ENCODE measurements at places on chromosomes 13 and 19. TPM values are rescaled to one million over a fixed set of nuclear protein-coding genes. Genes with fewer than 3 reads are reported as not detected.

The ZNF837 gene
- 1.1 TPM for total RNA-seq

The EFNA2 gene
- total RNA-seq = 4.1 TPM

The FXYD7 gene
- total RNA-seq = 1.1 TPM

DNA sequence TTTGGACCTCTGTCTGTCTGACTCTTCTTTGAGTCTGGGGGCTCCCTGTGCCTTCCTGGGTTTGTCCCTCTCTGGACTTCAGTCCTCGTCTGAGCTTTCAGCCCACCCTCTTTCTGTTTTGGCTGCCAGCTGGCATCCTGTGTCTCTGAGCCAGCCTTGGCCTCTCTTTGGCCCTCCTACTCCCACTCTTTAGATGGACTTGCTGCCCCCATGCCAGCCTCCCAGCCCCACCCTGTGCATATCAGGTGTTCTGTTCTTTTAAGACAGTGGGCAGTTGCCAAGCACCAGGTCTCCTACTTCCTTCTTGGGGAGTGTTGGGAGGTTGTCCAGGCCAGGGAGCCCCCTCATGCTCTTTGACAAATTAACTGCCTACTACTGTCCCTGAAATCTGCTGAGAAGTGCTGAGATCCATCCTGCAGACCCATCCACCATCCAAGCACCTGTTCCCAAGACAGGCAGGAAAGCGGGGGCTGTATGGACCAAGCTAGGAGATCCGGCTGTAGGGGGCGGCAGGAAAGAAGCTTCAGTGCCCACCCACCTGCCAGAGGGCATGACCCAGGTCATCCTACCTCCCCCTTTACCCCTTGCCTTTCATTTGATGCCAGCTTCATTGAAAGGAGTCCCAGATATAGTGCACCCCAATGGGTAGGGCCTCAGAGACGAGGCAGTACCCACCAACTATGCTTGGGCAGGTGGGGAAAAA is 9.6 kb downstream of the CIC start:
- no peak for ATAC-seq

DNA sequence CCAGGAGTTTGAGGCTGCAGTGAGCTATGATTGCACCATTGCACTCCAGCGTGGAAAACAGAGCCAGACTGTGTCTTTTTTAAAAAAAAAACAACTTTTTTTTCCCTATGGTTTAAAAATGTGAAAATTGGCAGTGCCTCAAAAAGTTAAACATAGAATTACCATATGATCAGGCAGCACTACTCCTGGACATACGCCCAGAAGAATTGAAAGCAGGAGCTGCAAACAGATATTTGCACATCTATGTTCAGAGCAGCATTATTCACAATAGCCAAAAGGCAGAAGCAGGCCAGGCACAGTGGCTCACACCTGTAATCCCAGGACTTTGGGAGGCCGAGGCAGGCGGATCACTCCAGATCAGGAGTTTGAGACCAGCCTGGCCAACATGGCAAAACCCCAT is 3.8 kb upstream of the RETN start:
- peak; percentile 97 for ATAC-seq

DNA sequence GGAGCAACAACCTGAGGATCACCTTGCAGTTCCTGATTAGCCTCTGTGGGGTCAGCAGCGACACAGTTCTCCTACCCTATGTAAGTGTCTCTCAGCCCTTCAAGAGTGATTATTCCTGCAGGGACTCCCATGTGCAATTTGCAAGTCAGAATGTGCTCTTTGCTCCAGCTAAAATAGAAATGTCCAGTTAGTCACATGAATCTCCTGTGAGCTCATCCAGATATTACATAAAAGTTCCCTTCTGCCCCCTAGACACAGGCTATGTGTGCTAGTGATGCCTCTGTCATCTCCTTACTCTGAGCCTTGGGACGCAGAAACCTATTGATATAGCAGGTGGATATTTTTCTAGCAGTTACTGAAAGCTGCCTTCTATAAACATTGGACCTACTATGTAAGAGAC is 105.5 kb downstream of the ZAR1L start:
- ATAC-seq = peak; percentile 54

DNA sequence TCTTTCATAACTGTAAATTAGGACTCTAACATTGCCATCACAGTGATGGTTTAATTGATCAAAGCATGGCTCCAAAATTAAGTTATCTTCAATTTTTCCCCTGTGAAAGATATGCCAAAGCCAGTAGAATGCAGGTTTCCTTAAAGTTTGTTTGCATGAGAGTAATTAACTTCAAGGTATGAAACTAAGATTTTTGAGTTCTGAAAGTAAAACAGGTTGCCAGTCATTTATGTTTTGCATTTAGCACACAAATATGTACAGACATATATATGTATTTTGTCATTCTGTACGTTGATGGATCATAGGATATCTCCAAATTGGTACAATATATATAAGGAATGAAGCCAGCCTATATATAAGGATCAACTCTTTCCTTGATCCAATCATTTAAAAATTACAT is 23.6 kb upstream of the NDFIP2 start:
- ATAC-seq = no peak

GRCh38 chr19:55134736-55135135 is 14.3 kb downstream of the TNNT1 start:
- no peak for ATAC-seq

DNA sequence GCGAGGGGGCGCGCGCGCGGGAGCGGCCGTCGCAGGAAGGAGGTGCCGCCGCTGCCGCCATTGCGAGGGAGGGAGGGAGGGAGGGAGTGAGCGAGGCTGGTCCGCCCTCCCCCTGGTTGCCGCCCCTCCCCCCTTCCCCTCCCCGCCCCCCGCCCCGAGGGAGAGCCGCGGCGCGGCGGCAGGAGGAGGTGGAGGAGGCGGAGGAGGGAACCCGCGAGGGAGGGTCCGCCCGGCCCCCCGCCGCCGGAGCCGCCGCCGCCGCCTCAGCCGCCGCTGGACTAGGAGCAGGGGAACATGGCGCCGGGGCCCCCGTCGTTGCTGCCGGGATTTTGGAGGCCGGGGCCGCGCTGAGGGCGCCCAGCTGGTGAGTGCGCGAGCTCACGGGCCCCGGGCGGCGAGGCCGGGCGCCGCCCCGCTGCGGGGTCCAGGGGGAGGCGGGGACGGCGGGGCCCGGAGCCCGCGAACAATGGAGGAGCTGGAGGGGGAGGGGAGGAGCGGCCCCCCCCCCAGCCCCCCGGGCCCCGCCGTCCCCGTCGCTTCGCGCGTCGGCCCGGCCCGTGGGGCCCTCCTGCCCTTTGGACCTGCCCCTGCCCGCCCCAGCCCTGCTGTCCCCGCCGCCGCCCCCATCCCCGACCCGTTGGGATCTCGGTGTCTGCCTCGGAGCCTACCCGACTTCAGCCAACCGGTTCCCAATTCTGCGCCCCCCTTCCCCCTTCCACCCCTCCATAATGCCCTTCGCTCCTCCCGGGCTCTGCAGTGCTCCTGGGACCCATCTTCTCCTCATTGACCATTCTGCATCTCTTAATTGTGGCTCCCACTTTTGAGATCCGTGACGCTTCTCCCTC is at the start of gene ARHGAP35:
Gene ARHGAP35, plus strand, starts transcription at position 152 of the 845 bp plus-strand sequence. CDS start 57,679 bp downstream, outside the sequence.
- ATAC-seq = peak; percentile 14

DNA sequence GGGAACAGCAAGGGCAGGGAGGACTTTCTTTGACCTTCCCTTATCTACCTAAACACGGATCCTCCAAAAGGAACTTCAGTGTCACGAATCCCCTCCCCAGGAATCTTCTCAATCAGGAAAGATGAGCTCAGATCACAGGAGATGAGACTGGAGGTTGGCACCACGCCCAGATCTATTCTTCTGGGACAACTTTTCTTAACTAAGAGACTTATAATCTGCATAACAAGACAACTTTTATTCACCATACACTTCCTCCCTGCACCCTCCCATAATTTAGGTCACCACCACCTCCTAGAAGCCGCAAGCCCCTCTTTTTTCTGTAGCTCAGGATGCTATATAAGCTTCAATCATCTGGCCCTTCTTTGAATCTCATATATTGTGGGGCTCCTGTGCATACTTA is 19.2 kb upstream of the AKT2 start:
- no peak for ATAC-seq

DNA sequence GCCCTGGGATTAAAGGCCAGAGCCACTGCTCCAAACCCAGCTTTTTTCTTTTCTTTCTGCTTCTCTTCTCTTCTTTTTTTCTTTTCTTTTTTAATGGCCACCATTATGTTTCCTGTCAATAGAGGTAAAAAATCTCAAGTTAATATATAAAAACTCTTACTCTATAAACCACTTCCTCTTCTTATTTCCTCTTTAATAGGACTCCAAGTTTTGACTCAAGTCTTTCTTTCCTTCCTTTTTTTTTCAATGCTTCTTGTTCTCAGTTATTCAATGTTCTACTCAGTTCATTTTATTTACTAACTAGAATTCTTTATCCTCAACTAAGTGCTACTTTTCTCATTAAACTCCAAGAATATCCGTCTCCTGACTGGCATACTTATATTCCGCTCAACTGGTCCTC is 27.1 kb upstream of the MYCBP2 start:
- no peak for ATAC-seq

GRCh38 chr13:94550062-94550738 is 45.8 kb downstream of the TGDS start:
- peak; percentile 23 for ATAC-seq

DNA sequence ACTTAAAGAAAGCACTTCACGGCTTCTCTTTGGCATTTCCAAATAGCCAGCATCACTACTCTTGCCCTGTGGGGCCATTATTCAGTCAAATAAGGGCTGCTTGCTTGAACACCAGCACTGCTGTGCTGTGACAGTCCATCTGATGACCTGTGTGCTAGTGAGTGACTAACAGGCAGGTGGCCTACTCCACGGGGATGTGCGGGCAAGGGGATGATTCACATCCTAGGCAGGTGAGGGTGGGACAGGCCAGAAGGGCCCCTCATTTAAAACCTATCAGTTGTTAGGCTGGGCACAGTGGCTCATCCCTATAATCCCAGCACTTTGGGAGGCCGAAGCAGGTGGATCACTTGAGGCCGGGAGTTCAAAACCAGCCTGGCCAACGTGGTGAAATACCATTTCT is 8.2 kb downstream of the CCNE1 start:
- ATAC-seq = no peak

All from motor neuron (in vitro differentiated cells).